DND-41 (cell line): ENCODE measurements at places on chromosomes 11 and 22.

GRCh38 chr11:68993546-68993945 is 12.8 kb upstream of the MRGPRD start:
- no peak for DNase-seq

DNA sequence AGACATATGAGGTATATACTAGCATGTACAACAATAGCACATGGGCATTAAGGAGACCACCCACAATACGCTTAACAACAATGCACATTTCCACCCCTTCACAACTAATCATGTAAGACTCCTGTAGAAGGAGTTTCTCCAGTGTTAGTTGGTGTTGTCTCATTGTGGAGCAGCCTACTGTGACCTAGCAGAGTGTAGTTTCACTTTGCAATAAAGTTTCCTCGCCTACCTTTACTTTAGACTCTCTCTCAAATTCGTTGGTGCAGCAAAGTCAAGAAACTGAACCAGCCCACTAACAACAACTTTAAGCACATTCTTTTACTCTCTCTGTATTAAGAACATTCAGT is 863.6 kb downstream of the FAM181B start:
- DNase-seq = no peak

DNA sequence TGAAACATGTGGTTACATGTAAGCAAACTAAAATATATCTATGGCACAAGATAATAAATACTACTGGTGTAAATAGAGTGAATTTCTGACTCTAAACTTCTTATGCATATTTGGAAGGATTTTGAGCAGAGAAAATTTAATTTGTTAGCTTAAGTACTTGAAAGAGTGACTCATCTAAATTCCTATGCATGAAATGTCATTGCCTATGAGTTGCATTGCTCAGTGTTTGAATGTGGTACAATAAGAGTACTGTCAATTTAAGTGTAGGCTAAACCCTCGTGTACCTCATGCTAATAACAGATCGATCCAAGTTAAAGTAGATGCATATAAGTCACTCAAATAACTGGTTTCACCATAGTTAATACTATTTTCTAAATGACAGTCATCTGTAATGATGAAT is 5.3 kb upstream of the CARD18 start:
- no peak for DNase-seq

DNA sequence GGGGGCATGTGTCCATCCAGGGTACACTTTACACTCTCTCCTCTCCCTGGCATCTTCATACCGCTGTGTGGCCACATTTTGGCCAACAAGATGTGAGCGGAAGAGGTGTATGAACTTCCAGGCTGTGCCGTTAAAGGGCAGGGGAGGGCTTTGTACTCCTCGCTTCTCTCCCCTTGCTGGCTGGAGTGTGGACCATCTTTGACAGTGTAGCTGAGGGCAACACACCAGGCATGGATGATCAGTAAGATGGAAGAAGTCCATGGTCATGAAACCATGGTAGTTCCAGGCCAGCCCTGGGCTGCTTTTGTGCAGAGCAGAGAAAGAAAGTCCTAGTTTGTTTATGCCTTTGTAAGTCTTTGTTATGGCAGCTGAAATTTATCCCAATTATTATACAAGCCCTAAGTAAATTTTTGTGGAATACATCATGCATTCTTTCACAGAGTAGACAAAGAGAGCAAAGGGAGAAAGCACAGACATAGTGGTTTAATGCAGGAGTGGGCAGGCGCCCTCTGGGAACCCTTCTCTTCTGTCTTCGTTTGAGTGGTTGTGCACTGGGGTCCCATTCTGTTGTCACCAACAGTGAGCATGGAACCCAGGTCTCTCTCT is 70.4 kb downstream of the FBXO7 start:
- no peak for DNase-seq

- DNase-seq = no peak
Observed at GRCh38 chr22:25892678-25893077, 150.7 kb downstream of the MYO18B start.

- DNase-seq = no peak
Observed at GRCh38 chr22:26848244-26848920, 191.0 kb downstream of the MIAT start.

DNA sequence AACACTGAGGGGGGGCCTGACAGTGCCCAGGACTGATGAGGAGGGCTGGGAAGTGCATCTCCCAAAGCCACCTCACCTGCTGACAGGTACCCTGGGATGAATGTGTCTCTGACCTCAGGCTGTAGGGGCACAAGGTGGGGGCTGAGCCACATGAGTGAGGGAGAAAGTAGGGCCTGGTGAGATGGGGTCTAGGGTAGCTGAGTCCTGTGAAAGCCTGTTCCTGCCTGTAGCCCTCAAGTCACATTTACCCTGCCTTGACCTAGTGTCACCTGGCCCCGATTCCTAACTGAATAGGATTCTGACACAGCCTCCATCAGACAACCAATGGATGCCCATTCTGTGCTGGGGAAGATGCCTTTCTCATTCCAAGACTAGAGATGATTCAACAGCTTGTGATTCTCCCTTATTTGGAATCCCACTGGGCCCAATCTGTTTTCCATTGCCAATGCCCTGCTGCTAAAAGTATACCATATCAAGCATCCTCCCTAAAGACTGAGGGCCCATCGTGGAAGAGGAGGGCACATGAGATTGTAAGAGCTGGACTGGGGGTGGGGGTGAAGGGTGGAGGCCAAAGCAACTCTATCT is 11.1 kb upstream of the RFPL1 start:
- no peak for DNase-seq

DNA sequence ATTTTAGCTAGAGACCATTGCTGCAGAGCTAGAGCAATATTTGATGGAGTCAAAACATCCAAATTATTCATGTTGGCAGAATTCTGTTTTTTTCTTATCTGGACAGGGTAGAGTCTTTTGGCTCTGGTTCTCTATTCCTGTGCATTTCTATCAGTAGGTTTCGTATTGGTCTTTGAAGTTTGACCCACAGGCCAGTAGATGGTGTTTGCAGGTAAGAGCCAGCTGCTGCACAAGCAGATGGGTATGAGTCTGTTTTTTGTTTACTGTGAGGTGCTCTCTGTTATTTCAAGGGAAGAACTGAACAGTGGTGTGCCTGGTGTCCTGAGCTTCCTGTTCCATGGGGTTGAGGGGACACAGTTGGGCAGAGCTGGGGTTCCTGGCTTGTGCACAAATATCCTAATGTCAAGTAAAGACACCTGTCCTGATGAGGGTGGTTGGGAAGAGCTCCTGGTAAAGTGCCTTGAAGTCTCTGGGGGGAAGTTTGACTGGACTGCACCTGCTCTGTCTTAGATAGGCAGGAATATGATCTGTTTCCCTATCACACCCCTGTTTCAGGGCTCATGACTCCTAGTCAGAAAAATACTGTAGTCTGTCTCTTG is 34.0 kb upstream of the SLC22A25 start:
- no peak for DNase-seq

GRCh38 chr22:27679693-27680488 is 121.7 kb downstream of the MN1 start:
- DNase-seq = no peak

DNA sequence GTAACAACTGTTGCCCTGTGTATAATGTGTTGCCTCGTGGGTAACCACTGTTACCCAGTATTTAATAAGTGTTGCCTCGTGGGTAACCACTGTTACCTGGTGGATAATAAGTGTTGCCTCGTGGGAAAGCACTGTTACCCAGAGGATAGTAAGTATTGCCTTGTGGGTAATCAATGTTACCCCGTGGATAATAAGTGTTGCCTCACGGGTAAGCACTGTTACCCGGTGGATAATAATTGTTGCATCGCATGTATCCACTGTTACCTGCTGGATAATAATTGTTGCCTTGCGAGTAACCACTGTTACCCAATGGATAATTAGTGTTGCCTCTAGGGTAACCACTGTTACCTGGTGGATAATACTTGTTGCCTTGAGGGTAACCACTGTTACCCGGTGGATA is 17.1 kb upstream of the NXPE4 start:
- no peak for DNase-seq
